Uterus (tissue), 4 donors: ENCODE measurements at places on chromosomes 12 and 14. TPM values are rescaled to one million over a fixed set of nuclear protein-coding genes. Genes with fewer than 3 reads are reported as not detected.

- H3K27ac ChIP-seq = no peak overlapping the region
- no peaks in the 10 kb centered on the region for H3K36me3 ChIP-seq
- peaks cover 7% of the 10 kb centered on the region for H3K4me1 ChIP-seq
Measured at GRCh38 chr14:95504135-95505029, 12.1 kb downstream of the SYNE3 start.

DNA sequence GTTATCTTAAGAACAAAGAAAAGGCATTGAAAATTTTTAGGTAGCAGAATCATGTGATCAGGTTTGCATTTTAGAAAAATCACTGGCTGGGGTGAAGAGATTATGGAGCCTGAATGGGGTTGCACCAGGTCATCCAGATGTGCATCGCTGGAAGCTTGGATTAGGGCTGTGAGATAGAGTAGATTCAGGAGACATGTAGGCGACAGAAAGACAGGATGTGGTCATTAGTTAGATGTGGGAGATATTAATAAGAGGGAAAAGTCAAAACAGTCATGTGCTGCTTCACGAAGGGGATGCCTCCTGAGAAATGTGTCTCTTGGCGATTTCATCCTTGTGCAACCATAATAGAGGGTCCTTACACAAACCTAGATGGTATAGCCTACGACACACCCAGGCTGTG lies 25.1 kb downstream of the TEAD4 start:
- H3K27ac ChIP-seq = no peak overlapping the region
- no peaks in the 10 kb centered on the region for H3K4me1 ChIP-seq
- H3K36me3 ChIP-seq = no peaks in the 10 kb centered on the region
- no peak for DNase-seq
- no peak overlapping the region for H3K4me3 ChIP-seq

DNA sequence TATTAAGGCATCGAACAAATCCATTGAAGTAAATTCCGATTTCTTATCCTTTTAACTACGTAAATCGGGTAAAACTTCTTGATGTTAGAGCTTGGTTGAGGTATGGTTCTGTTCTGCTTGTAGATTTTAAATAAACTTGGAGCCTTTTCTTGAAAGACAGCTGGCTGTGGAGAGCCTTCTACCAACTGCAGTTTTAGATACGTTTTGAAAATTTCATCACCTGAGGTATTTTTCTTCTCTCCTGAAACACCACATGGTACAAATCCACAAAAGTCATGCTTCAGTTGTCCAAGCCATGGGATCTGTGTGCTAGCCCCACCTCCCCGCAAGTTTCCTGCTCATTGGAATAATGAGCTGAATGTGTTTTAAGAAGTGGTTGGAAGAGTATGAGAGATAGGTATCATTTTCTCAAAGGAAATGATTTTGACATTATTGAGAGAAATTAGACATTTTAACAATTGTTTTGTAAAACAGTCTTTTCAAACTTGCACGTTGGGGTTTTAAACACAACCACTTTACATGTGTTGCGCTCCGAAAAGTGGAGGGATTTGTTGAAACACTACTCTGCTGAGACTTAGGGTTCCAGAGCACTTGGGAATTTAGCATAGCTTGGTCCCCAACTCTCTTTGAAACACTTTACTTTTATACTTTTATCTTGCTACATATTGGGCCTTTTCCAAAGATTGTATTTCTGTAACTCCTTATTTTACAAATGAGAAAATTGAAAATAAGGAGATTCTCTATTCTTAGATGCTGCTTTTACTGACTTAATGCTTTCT lies 1.4 kb downstream of the PPM1A start:
- no peaks in the 10 kb centered on the region for H3K36me3 ChIP-seq
- peak overlapping the region; percentile 97 for H3K4me3 ChIP-seq
- H3K4me1 ChIP-seq = no peaks in the 10 kb centered on the region
- no peak for DNase-seq
- H3K27me3 ChIP-seq = no peaks in the 10 kb centered on the region

SLC6A13 gene
- total RNA-seq = 1.2 TPM

HHIPL1 gene
- total RNA-seq = 1.5 TPM

DNA sequence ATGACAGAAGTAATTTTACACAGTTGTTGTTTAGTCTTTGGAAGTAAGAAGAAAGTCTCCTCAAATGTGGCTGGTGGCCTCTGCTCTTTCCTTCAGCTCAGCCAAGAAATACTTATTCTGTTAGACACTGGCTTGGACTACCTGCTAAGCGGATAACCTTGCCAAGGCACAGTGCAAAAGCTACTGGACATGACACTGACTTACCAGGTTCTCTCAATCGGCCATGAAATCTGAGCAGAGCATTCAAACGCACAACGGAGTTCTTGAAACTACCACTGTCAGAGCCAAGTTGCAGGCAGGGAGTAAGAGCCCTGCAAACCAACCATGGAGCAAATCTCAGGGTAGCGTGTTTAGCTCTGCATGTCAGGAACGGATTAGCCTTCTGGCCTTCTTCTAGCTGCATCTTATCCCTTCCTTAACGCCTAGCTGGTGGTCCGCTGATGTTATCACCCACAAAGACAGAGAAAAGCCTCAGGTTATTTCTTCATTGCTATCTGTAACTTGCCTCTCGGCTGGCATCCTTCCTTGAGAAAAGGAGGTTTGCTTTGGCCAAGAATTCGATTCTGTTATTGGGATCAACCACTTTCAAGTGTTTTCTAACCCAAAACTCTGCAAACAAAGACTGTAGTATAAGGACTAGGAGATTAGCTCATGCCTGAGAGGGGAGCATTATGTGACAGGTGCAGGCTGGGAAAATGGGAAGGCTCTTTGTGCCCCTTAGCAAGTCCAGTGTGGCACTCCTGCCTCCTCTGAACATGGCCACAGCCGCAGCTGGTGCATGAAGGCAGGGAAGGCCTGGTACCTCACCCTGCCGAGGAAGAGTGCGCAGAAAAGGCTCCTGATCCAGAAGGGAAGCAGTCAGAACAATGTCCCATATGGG lies 223.4 kb downstream of the GLT1D1 start:
- H3K27ac ChIP-seq = no peak overlapping the region
- H3K4me3 ChIP-seq = no peak overlapping the region
- H3K27me3 ChIP-seq = no peaks in the 10 kb centered on the region
- H3K36me3 ChIP-seq = no peaks in the 10 kb centered on the region
- H3K4me1 ChIP-seq = no peaks in the 10 kb centered on the region

- H3K36me3 ChIP-seq = no peaks in the 10 kb centered on the region
- peaks cover 5% of the 10 kb centered on the region for H3K4me1 ChIP-seq
- no peak overlapping the region for H3K4me3 ChIP-seq
- peak overlapping the region; percentile 86 for H3K27ac ChIP-seq
- H3K27me3 ChIP-seq = no peaks in the 10 kb centered on the region
Measured at GRCh38 chr12:104219361-104219892, 3.8 kb downstream of the TXNRD1 start.

DNAI7 gene
- total RNA-seq = 5.2 TPM

DNA sequence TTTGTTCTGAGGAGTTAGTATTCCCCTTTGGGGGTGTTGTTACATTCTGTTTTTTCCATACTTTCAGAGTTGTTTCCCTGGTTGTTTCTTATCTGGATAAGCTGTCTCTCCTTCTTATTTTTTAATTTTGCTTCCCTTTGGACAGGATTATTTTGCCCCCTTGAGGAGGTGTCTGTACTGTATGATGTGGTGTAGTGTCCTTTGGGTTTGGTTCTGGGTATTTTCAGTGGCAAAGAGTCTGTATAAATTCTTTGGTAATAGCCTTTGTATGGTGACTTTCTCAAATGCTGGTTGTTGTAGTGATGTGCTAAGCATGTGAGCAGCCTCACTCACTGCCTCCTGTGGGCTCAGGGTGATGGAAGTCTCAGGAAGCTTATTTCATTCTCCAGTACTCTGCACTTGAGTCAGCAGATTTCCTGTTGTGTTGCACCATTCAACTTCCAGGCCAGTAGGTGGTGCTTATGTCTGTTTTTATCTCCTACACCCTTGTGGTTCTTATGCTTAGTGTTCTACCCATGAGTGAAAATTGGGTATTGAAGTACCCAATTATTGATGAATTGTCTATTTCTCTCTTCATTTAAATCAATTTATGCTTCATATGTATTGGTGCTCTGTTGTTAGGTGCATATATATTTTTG lies 103.3 kb upstream of the PMCH start:
- DNase-seq = no peak
- no peaks in the 10 kb centered on the region for H3K4me1 ChIP-seq
- H3K27ac ChIP-seq = no peak overlapping the region
- H3K4me3 ChIP-seq = no peak overlapping the region
- H3K27me3 ChIP-seq = no peaks in the 10 kb centered on the region
- H3K36me3 ChIP-seq = no peaks in the 10 kb centered on the region

DNA sequence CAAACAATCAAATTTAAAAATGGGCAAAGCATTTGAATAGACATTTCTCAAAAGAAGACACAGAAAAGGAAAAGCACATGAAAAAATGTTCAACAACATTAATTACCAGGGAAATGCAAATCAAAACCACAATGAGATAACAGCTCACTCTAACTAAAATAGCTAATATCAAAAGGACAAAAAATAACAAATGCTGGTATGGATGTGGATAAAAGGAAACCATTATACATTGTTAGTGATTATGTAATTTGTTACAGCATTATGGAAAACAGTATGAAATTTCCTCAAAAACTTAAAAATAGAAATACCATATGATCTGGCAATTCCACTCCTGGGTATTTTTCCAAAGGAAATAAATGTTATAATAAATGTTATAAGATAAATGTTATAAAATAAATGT lies 52.9 kb downstream of the DUSP6 start:
- H3K36me3 ChIP-seq = no peaks in the 10 kb centered on the region
- H3K4me3 ChIP-seq = no peak overlapping the region
- H3K27ac ChIP-seq = no peak overlapping the region
- H3K4me1 ChIP-seq = no peaks in the 10 kb centered on the region
- no peaks in the 10 kb centered on the region for H3K27me3 ChIP-seq

- H3K4me3 ChIP-seq = no peak overlapping the region
- no peaks in the 10 kb centered on the region for H3K27me3 ChIP-seq
- no peak for DNase-seq
- H3K27ac ChIP-seq = no peak overlapping the region
Measured at GRCh38 chr14:32022525-32022924, 54.6 kb upstream of the ARHGAP5 start.

RIMBP2 gene
- 0.29 TPM for total RNA-seq

LEMD3 gene
- 37.5 TPM for total RNA-seq

DNA sequence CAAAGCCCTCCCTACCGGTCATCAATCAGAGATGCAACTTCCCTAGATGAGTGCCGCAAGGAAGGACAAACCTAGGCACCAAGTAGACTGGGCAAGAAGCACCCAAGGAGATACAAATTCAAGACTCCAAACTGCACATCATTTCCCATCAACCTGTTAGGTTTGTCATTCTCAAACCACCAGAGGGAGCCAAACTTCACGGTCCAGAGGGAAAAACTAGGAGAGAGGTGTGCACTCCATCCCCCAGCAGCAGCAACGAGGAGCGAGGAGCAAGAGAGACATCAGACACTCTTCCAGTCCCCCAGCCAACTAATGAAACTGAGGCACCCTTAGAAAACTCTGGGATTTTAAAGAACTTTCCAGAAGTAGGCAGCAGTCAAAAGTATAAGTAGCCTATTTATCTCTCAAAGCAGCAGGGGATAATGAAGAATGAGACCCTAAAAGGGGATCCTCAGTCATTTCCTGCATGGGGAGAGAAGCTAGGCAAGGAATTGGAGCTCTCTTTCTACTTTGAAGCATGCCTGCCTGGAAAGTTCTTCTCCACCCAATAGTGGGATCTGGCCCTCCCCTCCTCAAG lies 37.0 kb upstream of the NT5DC3 start:
- no peaks in the 10 kb centered on the region for H3K27me3 ChIP-seq
- H3K4me1 ChIP-seq = no peaks in the 10 kb centered on the region
- no peak overlapping the region for H3K27ac ChIP-seq
- H3K4me3 ChIP-seq = no peak overlapping the region
- peak; percentile 65 for DNase-seq

RNASE3 gene
- total RNA-seq = not detected

- peak overlapping the region; percentile 82 for H3K27ac ChIP-seq
- peaks cover 17% of the 10 kb centered on the region for H3K4me1 ChIP-seq
- DNase-seq = no peak
Measured at GRCh38 chr12:15699886-15700285, 89.3 kb downstream of the EPS8 start.

DNA sequence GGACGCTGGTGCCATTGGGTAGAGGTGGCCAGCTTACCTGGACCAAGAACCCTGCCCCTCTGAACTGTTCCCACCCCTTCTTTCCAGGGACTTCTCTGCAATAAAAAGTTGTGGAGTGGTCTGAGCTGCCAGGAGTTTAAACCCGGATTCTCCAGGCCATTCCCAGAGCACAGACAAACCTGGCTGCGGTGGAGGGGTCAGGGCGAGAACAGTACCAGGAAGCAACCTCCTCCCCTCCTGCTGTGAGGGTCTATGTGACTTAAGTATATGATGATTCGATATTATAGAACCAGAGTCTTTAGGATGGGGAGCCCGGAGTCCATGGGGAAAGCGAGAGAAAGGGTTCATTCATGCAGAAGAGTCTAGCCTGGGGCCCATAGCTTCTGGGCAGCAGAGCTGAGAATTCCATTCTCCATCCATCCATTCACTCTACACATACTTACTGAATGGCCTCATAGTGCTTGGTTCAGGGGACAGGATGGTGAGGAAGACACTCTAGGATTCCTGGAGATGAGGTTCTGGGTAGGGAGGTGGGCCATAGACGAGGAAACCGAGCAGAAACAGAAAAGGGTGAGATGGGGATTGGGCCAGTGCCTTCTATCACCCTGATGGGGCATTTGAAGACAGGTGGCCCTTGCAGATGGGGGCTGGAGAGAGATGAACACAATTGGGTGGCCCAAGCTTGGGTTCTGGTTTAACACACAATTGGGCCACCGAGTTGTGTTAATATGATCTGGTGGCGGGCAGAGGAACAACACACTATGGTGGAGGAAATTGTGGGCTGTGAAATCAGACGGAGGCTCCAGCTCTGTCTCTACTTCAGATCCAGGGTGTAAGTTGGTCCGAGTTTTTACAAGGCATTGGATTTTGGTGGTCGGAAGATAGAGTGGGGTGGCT lies 5.2 kb downstream of the KRT86 start:
- H3K27me3 ChIP-seq = no peaks in the 10 kb centered on the region
- no peak for DNase-seq
- H3K4me3 ChIP-seq = no peak overlapping the region

- no peaks in the 10 kb centered on the region for H3K4me1 ChIP-seq
- H3K27ac ChIP-seq = no peak overlapping the region
- no peaks in the 10 kb centered on the region for H3K27me3 ChIP-seq
- no peak for DNase-seq
Measured at GRCh38 chr12:6784761-6785160, 4.6 kb upstream of the CD4 start.

SAMD15 gene
- 0.55 TPM for total RNA-seq

- no peaks in the 10 kb centered on the region for H3K27me3 ChIP-seq
- no peak for DNase-seq
- H3K4me3 ChIP-seq = no peak overlapping the region
- no peaks in the 10 kb centered on the region for H3K36me3 ChIP-seq
Measured at GRCh38 chr14:59422069-59422881, 42.9 kb downstream of the GPR135 start.

DNA sequence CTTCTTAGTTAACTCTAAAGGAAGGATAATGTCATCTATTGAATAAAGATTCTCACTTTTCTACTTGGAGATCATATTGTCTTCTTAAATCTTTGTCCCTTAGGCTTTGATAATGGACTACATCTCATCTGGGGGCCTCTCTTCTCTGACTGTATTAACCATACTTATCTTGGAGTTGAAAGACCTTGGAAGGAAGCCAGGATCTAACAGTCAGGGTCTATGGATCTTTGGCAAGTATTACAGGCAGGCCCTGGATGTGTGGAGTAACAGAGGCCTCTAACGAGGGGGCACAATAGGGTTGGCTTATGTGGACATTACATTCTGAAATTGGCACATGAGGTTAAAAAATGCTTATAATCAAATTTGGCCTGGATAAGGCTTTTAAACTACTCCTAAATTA lies 513.8 kb downstream of the NRXN3 start:
- no peaks in the 10 kb centered on the region for H3K27me3 ChIP-seq
- H3K4me1 ChIP-seq = no peaks in the 10 kb centered on the region
- DNase-seq = no peak
- no peak overlapping the region for H3K4me3 ChIP-seq
- no peak overlapping the region for H3K27ac ChIP-seq

CLEC7A gene
- total RNA-seq = 2.8 TPM

RPL10L gene
- total RNA-seq = not detected
